ENCODE measurements at places on chromosomes 11 and 22.

DNA sequence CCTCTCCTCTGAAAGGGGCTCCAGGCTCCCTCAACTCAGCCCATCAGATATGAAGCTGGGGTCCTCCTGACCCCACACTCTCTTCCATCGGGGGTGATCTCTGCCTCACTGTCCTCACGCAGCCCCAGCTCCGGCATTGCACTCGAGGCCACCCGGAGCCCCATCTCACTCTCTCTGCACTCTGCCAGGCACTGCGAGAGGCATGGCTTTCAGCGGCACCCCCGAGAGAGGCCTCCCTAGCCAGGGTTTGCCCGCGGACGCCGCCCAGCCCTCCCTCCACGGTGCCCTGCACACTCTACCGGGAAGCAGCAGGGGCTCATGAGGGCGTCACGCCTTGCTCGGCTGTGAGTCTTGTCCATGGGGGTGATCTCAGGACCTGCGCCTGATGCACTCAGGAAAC lies 436.2 kb downstream of the BRD1 start:
- DNase-seq: no peak

- peak; percentile 17 for DNase-seq
Observed at GRCh38 chr11:4539603-4540219, 5.3 kb upstream of the OR52M1 start.

DNA sequence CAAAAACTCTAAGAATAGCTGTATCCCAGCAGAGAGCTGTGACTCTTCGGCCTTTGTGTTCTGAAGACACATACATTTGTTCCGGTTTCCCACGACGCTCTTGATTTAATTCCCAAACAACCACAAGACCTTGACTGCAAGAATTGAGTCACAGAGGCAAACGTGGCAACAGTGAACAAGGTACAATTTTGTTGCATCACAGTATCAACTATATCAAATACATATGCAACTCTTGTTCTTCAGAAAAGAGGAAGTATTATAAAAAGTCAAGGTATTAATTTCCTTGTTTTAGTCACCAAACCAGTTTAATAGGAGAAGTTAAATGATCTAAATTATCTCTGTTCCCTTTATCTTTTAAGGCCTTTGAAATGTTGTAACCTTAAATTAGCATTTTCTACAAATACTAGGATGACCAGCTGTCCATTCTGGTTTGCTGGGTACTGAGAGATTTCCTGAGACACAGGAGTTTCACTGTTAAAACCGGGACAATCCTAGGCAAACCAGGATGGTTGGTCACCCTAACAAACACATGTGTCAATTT lies 11.1 kb downstream of the HPS5 start:
- no peak for DNase-seq

GRCh38 chr11:70301721-70302418 lies 31.4 kb downstream of the PPFIA1 start:
- DNase-seq: no peak

DNA sequence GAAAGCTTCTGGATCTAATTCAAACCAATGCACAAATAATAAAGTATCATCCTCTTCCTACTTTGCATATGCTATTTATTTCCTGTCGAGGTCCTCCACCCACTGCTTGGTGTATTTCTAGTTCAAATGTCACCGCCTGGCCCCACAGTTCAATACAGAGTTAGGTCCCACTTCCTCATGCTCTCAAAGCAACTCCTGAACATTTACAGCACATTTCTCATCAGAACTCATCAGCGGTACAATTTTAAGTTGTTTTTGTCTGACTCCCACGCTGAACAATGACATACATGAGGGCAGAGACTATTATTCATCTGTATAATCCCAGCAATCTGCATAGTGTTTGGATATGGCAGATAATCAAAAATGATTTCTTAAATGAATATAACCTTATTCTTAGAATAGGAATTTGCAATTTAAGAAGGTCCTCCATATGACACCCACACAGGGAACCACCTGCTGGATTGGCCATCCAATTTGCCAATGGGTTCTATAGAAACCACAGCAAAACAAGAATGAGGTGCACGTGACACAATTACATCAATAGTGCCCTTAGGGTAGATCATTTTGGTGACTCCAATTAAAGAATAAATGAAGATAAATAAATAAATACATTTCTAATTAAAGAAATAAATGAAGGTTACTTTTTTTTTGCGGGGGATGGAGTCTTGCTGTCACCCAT lies 54.2 kb downstream of the SLC25A17 start:
- DNase-seq: no peak

DNA sequence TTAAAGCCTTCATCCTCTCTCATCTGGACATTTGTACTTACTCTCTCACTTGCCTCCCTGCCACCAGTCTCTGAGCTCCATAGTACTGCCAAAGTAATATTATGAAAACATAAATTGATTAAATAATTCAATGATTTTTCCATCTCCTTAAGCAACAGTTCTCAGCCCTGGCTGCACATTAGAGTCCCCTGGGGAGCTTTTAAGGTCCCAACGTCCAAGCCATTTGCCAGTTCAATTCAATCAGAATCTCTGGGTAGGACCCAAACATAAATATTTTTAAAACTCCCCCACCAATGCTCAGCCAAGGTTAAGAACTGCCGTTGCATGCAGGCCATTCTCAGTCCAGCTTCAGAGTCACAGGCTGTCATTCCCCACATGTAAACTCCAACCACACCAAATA lies 114.4 kb upstream of the BMAL1 start:
- DNase-seq: no peak

GRCh38 chr22:22103078-22103875 lies 120.7 kb upstream of the TOP3B start:
- DNase-seq: no peak

DNA sequence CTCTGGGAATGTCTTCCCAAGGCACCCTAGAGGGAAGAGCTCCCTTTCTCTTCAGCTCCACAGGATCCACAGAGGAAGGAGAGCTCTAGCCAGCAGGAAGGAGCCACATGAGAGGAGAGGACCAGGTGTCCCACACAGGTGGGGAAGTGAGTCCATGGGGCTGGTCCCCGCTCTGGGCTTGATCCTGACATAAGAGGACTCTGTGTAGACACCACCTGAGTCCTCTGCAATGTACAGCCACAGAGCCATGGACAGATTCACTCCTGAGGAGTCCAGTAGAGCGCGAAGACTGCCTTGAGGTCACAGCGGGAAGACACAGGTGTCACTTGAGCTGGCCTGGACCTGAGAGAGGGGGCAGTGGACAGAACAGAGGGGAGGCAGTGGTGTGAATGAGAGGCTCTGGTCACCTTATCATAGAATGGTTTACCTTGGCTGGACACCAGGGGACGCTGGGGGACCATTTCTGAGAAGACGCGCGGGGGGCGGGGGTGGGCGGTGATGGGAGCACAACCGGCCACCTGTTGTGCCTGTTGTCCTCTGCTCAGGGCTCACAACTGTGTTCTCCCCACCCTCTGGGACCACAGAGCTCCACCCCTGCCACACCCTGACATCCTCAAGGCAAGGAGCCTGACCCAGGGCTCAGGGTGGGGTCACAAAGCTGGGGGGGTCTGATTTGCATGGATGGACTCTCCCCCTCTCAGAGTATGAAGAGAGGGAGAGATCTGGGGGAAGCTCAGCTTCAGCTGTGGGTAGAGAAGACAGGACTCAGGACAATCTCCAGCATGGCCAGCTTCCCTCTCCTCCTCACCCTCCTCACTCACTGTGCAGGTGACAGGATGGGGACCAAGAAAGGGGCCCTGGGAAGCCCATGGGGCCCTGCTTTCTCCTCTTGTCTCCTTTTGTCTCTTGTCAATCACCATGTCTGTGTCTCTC lies 128.2 kb downstream of the ZNF280B start:
- DNase-seq: no peak
